ENCODE measurements at places on chromosomes 1 and 21. TPM values are rescaled to one million over a fixed set of nuclear protein-coding genes. Genes with fewer than 3 reads are reported as not detected.

GRCh38 chr1:57620605-57621004 lies 196.7 kb upstream of the DAB1 start:
- DNase-seq: no peak

- peak; percentile 14 for DNase-seq
Measured at GRCh38 chr1:22611530-22611947, 24.9 kb upstream of the C1QA start.

The TMEM39B gene
- total RNA-seq: 25.2 TPM

DNA sequence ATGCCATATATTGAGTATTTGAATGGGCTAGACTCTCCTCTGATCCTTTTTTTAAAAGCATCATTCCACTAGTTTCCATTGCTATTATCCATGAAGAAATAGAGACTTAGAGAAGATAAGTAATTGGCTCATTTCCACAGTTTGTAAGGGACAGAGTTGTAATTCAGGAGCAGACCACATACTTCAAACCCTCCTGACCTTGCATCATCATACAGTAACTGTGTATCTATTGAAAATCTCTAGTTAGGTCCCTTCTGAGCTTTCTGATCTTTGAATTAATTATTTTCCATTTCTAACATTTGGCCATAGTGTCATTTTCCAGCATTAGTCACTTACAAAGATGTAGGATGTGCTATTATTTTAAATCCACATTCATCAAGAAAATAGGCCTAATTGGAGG lies 386.5 kb upstream of the ST6GALNAC5 start:
- DNase-seq: no peak

GRCh38 chr1:183079712-183080388 lies 56.6 kb downstream of the LAMC1 start:
- no peak for DNase-seq

The PDZK1IP1 gene
- total RNA-seq: not detected

GRCh38 chr1:187009320-187009719 lies 180.6 kb downstream of the PLA2G4A start:
- DNase-seq: no peak
